ENCODE measurements at places on chromosomes 3 and 15.

GRCh38 chr15:77021803-77022381 is 27.0 kb downstream of the PSTPIP1 start:
- DNase-seq = peak; percentile 29

- DNase-seq = no peak
These were observed 4.4 kb downstream of the AADAC start for GRCh38 chr3:151818361-151818760.

GRCh38 chr3:139659511-139659910 is 18.3 kb downstream of the NMNAT3 start:
- no peak for DNase-seq

DNA sequence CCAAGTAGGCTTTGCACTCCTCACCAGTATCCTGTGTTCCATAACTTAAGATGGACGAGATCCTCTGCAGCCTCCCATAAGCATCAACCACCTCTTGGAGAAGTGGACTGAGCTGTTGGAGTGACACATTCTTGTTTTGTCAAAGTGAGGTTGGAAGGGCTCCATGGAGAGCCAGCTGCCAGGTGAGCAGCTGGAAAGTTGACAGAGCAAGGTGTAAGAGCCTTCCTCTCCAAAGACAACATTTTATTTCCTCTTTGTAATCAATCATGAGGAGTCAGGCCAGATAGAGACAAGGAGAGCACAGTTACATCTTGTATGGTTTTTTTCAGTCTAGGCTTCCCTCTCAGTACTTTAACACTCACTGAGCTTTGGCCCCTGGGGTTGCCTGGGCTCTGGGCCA is 5.1 kb downstream of the ABI3BP start:
- no peak for DNase-seq

DNA sequence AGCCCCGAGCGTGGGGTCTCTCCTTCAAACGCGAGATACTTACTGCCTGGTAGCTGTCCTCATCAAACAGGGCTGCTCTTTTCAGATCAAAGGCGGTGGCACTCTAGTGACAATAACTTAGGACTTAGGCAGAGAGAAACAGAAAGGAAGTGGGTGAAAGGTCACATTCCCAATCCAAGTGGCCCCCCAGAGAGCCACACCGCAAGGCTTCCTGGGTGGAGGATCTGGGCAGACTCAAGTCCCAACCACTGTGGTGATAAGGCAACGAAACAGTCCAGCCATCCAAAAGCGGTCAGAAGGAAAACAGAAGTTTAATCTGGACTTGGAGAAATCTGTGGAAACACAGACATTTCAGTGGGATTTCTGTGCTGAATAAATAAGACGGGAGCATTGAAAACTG is 227.2 kb downstream of the ADAMTS17 start:
- peak; percentile 77 for DNase-seq

DNA sequence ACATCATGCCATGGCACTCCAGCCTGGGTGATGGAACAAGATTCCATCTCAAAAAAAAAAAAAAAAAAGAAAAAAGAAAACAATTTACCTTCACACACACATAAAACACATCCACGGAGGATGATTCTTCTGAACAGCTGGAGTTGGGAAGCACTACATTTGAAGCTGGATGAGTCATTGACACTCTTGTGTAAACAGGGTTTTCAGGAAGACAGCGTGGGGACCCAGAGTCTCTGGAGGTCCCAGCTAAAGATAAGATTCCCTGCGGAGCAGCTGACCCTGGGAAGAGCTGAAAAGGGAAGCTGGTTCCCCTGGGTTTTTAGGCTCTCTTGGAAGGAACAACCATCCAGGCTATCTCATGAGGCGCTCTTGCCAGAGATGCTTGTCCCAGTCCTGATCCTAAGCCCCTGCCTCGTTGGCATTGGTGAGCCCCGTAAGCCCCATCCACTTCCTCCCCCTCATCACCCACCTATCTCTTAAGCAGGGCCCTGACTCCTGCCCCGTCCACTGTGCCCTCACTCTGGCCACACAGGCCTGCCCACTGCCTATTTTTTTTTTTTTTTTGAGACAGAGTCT is 32.0 kb upstream of the FURIN start:
- DNase-seq = peak; percentile 94

DNA sequence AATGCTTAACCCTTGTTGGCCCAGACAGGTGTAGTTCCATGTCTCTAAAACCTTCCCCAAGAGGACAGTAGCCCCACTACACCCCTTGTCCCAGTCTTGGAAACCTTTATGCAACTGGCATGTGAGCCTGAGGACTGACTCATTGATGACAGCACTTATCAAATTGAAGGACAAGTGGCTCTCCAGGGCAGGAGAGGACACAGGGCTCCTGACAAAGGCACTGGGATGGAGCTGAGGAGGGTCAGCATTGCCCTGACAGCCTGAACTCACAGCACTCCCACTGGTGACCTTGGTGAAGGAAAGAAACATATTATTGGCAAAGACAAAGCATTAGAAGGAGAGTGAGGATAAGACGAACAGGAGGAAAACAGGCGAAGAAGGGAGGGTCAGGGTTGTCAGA is 139.9 kb downstream of the EPHB1 start:
- DNase-seq = no peak

GRCh38 chr3:136792556-136793330 is 26.2 kb upstream of the SLC35G2 start:
- no peak for DNase-seq

DNA sequence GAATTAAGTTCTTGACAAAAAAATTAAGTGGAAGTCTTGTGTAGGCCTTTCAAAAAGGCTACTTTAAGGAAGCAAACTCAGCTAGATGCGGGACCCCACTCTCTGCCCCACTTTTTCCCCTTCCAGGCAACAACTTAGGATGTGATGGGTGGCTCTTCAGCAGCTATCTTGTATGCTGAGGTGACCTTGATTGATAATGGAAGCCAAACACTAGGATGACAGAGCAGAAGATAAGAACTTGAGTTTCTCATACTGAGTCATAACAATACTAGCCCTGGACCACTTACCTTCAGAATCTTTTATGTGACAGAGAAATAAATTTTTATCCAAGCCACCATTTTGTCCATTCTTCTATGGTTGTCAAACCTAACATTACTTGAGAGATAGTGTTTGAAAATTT is 16.1 kb downstream of the PDCD10 start:
- no peak for DNase-seq

GRCh38 chr15:25665913-25666312 is 197.2 kb downstream of the ATP10A start:
- no peak for DNase-seq

DNA sequence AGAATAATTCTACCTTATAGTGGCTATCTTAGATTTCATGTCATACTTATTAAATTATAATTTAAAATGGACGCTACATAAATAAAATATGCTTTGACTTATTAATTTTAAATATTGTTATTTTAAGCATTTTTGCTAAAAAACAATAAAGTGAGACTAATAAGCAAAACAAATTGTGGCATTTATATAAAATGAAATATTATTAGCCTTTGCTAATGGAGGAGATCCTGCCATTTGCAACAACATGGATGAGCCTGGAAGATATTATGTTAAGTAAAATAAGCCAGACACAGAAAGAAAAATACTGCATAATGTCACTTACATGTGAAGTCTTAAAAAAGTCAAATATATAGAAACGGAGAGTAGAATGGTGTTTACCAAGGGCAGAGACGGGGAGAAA is 54.8 kb upstream of the PIK3R4 start:
- no peak for DNase-seq

DNA sequence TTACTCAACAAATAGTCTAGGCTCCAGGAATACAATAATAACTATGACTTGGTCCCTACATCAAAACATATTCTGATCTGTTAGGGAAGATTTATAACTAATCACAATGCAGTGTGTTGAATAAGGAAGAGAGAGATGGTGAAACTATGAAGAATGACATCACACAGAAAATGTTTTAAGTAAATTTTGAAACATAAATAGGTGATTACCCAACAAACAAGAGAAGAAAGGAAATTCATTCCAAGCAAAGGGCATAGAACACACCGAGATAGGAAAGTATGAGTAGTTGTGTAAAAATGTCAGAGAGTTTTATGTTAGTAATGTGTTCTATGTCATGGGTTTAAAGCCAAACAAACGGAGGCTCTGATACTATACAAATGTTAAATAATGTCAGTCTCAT is 13.4 kb downstream of the SEC62 start:
- peak; percentile 71 for DNase-seq

DNA sequence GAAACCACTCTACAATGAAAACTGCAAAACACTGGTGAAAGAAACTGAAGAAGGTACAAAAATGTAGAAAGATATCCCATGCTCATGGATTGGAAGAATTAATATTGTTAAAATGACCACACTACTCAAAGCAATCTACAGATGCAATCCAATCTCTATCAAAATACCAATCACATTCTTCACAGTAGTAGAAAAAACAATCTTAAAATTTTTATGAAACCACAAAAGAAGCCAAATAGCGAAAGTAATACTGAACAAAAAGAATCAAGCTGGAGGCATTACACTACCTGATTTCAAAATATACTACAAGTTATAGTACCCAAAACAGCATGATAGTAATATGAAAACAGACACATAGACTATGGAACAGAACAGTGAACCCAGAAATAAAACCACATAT is 36.9 kb downstream of the TXNRD3 start:
- DNase-seq = no peak

DNA sequence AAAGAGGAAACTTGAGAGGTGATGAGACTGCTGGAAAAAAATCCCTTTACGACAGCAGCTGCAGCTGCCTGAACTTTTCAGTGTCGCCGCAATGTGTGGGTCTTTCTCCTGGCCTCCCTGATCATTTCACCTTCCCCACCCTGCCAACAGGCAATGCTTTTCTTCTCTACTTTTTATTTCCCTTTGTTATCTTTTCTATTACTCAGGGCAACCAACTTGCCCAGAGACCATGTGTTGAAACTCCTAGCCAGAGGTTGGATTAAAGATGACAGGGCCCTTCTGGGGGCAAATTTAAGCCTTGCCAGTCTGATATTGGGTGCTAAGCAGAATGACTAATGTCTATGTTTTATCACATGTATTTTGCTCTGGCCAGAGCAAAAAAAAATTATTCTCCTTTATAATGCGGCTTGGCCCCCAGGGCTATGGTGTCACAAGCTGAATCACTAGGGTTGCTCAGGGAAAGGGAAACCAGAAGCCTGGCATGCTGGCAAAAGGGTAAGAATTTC is 51.5 kb upstream of the CFAP20DC start:
- no peak for DNase-seq
